ENCODE measurements at places on chromosomes 7 and 10.

DNA sequence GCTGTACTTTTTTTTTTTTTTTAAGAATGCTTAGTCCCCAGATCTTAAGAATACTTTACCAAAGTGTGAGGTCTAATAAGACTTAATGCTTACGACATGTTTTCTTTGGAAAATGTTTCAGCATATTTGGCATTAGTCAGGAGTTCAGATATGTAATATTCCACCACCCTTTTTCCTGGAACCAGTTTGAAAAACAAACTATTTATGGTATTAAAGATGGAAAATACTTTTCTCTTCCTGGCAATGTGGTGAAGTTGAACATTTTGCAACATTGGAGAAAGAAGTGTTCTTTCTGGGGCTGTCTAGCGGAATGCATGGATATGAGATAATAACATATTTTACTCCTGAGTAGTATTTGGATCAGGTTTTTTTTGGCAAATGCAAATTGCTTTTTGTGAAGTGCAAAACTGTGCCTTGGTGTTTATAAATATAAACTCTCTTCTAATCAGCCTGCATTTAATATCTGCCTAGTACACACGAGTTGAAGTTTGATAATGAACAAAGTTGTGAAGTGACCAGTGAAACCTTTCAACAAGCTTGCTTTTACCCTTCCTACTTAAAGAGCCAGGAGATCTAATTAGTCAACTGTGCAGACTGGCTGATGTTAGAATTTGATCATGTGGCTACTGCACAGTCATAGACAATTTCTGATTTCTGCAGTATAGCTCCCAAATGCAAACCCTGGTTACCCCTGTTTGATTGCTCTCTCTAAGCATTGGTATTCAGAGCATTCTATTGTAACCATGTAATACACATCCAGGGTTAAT, 20.9 kb downstream of the MAP3K8 start:
- DNase-seq: no peak

DNA sequence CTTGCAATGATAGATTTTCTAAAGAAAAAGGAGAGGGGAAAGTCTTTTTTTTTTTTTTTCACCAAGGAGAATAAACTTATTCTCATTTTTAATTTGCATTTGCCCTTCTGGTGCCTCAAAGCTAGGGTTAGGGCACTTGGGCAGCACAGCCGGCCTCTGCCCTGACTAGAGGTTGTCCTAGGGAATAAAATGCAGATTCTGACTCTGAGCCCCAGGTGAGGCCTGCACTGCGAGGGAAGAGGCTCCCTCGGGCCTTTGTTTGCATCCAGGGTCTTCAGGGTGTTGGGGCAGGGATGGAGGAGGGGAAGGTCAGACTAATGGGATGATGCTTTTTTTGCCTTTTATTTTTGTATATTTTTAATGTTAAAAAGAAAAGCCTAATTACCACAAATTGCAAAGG, 7.8 kb downstream of the MYL7 start:
- no peak for DNase-seq

GRCh38 chr10:63114031-63114814, 18.9 kb upstream of the NRBF2 start:
- DNase-seq: no peak

DNA sequence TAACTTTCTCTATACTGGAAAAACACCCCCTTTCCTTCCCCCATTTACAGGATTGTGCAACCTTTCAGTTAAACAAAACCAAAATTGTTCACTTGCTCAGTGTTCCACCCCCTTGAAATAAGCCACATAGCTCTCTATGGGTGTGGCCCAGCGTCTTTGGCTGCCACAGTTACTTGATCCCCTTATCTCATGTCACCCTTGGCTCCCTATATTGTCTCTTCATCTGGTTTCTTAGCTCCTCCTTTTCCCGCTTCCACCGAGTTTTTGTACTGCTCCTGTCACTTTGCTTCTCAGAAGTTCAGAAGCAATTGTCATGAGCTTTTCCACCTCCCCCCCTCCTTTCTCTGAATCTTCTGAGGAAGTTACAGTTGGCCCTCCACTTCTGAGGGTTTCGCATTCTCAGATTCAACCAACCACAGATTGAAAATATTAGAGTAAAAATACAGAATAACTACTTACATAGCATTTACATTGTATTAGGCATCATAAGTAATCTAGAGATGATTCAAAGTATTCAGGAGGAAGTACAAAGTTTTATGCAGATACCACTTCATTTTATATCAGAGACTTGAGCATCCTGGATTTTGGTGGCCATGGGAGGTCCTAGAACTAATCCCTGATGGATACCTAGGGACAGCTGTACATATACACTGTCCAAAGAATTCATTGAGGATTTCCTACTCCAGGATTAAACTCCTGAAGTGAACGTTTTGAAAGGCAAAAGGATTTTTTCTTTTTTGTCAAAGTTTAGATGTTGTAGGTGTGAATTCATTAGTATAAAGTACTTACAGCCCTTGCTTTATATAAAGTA, 60.4 kb downstream of the ADD3 start:
- no peak for DNase-seq

DNA sequence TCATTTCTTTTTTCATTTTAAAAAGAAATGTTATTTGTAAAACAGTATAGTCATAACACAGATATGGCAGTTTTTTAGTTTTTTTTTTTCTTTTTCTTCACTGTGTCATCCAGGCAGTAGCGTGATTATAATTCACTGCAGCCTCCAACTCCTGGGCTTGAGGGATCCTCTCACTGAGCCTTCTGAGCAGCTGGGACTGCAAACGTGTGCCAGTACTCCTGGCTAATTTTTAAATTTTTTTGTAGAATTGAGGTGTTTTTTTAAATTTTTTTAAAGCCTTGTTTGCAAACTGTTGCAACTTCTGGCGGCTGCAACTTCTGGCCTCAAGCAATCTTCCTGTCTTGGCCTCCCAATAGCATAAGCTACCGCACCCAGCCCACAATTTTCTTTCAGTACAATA, 63.0 kb downstream of the HELLS start:
- no peak for DNase-seq

All from NT2/D1 (cell line).